ENCODE measurements at places on chromosomes 7 and 10. TPM values are rescaled to one million over a fixed set of nuclear protein-coding genes. Genes with fewer than 3 reads are reported as not detected.

The RGR gene
- total RNA-seq, result not detected

DNA sequence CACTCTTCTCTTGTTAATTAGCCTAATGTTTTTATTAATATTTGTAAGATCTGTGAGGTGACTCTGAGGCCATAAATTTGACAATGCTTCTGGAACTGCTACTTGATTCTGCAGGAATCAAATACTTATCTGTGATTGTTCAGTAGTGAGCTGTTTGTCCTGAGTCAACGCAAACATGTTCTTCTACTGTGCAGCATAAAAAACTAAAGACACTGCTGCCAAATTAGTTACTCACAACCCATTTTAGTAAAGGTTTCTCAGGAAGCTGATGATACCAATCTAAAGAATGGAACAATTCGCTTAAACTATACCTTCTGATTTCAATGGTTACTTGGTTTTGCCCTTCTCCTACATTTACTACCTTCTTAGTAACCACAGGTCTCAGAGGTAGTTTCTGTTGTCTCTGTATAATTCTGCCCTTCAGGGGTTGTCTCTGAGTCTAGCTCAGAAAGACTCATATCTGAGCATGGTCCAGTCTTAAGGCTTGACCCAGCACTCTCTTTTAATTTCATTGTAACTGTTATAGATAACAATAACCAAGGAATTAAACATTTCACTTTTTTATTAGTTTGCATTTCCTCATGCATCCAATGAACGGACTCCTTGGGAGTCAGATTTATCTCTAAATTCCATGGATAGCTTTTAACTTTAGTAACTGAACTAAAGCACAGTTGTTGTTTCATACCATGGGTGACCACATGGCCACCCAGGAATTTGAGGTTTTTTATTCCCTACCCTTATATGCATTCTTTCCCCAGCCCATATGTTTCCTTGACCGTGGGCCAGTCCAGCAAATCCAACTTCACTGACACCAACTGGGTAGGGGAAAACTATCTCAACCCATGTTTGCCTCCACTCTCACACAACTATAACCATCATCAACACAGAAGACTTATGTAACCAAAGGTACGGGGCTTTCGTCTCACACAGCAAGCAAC, 309.5 kb upstream of the TEX47 start:
- no peak for DNase-seq

The TRIM50 gene
- 4.6 TPM for total RNA-seq

The IQUB gene
- total RNA-seq, result 1.2 TPM

DNA sequence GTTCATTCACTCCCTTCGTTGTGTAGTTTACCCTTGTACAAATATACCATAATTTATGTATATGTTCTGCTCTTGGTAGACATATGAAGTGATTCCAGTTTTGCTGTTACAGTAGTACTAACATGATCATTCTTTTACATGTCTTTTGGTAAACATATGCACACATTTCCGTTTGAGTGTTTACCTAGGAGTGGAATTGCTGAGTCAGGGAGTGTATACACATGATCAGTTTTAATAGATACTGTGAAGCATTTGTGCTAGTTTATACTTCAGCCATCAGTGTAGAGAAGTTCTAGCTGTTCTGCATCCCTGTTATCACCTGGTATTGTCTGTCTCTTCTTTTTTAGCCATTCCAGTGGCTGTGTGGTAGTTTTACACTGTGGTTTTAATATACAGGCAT, 34.5 kb upstream of the CYP26C1 start:
- DNase-seq, result no peak

- DNase-seq, result peak; percentile 51
Observed at GRCh38 chr10:78462726-78463228, 429.1 kb downstream of the RPS24 start.

The LRRC18 gene
- not detected for total RNA-seq
